ENCODE measurements at places on chromosomes 2 and 18.

- no peak for DNase-seq
Observed at GRCh38 chr2:29562896-29563295, 358.5 kb downstream of the ALK start.

- DNase-seq = no peak
Observed at GRCh38 chr2:120904379-120904778, 168.7 kb downstream of the GLI2 start.

GRCh38 chr2:63665846-63666475 is 77.2 kb downstream of the MDH1 start:
- DNase-seq = no peak

DNA sequence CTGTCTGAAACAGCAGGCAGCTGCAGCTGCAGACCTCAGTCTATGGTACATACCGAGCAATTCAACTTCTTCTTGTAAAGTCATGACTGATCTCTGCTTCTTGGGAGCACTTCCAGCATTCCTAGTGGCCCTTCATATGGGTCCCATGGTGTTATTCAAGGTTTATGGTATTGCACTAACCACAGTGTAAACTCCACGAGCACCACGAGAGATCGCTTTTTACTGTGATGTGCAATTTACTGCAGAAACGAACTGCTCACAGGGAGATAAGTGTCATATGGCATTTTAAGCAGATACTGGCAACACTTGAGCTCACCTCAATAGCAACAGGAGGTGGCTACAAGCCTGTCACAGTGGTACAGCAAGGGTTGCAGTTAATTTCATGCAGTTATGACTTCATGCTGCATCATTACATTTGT is 38.6 kb upstream of the SH3BP4 start:
- no peak for DNase-seq

DNA sequence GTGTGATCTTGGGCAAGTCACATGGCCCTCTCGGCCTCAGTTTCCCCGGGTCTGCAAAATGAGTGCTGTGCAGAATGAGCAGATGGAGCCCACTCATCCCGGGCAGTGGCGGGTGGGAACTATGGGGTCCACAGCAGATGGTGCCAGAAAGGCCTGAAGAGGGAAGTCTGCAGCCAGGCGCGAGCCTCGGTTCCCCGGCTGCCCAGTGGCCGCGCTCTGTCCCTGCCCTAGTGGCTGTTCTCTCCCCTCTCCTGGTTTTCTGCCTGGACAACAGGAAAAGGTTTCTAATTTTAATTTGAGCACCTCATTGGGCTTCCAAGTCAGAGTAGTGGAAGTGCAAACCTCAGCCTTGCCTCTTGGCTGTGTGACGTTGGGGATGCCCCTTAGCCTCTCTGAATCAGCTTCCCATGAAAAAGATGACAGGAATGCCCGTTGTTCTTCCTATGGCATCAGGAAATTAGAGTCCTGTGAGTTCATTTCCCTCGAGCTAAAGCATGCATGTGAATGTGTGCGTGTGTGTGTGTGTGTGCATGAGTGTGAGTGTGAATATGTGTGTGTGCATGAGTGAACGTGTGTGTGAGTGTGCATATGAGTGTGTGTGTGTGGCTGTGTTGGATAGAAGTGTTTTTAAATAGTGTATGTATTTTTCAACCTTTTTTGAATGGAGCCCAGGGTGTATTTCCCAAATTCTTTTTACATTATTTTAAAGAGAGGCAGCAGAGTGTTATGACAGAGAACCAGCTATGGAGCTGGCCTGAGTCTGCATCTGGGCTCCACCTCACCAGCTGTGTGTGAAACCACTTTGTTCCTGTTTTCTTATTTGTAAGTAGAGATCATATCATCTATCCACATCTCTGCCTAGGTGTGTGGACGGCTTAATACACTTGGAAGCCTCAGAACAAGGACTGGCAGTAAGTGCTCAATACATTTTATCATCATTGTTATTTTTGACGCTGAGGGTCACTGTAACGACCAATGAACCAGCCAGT is 41.3 kb downstream of the RRM2 start:
- no peak for DNase-seq

GRCh38 chr18:3689986-3690763 is 240.2 kb downstream of the TGIF1 start:
- no peak for DNase-seq

DNA sequence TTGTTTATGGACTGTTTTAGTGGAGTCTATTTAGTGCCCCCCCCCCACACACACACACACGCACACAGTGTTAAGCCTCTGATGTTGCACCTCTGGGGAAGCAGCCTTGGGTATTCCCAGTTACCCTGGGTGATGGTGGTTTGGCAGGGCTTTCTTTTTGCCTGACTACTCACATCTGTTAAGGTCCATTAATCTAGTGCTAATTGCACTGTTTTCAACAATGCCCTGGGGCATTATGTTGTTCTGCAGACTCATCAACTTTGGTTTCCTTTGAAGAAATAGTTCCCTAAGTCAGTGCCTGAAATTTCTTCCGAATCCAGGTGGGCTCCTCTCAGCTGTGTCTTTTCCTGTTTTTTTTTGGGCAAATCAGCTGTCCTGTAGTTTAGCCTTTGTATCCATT is 34.7 kb downstream of the SPOPL start:
- DNase-seq = no peak

DNA sequence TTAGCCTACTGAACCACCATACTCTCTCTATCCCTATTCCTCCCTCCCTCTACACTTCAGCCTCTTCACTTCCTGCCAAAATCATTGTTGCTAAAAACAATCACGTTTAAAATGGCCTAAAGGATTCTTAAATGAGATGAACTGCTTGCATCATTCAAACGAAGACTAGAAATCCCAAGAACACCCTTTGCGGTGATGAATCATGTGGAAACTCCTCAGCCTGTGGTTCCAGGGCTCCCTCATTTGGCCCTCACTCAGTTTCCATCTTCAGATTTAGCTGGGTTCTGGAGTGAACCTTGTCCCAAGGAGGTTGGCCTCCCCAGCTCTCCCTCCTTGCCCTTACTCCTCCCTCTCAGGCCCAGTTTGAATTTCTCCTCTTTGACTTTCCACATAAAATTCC is 125.6 kb upstream of the CDC42EP3 start:
- DNase-seq = no peak

- no peak for DNase-seq
Observed at GRCh38 chr2:45975752-45976517, 321.3 kb upstream of the EPAS1 start.

DNA sequence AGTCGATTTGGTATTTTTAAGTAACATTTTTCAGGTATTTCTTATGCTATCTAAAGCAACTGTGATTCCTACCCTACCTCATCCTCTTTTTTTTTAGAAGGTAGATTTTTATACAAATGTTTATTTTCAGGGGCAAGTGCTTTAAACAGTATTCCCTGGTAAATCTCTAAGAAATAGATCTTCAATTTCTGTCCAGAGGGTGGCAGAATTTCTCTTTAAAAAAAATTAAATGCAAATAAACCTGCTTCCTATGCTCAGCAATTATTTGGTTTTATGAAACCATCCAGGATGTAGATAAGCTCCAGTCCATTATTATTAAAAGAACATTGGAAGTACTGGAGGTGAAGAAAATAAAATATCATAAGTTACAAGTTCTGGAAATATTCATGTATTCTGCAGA is 191.9 kb downstream of the MYO3B start:
- no peak for DNase-seq

DNA sequence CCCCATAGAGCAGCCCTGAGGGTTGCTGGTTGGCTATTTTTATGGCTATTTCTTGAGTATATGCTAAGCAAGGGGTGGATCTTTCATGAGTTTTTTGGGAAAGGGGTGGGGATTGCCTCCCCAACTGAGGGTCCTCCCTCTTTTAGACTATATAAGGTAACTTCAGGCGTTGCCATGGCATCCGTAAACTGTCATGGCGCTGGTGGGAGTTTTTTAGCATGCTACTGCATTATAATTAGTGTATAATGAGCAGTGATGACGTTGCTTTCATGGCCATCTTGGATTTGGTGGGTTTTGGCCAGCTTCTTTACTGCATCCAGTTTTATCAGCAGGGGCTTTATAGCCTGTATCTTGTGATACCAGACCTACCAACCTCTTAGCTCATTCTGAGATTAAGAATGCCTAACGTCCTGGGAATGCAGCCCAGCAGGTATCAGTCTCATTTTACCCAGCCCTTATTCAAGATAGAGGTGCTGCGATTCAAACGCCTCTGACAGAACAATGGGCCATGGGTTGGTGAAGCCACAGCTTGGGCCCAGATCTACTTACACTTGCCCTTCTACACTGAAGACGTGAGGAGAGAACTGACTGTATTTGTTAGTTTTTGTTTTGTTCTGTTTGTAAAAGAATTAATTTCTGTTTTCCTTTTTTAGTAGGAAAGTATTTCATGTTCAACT is 53.8 kb upstream of the TMEM163 start:
- no peak for DNase-seq

DNA sequence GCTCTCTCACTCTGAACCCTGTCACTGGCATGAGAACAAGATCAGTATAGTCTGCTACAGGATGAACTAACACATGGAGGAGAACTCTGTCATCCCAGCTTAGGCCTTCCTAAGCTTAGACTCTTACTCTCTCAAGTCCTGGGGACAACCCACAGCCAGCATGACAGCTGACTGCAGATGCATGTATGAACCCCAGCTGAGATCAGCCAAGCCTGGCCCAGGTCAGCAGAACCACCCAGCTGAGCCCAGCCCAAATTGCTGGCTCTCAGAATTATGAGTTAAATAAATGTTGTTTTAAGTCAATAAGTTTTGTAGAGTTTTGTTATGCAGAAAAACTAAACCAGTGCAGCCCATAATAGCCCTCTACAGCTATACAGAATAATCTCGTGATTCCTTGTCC is 287.3 kb downstream of the TNS1 start:
- no peak for DNase-seq

DNA sequence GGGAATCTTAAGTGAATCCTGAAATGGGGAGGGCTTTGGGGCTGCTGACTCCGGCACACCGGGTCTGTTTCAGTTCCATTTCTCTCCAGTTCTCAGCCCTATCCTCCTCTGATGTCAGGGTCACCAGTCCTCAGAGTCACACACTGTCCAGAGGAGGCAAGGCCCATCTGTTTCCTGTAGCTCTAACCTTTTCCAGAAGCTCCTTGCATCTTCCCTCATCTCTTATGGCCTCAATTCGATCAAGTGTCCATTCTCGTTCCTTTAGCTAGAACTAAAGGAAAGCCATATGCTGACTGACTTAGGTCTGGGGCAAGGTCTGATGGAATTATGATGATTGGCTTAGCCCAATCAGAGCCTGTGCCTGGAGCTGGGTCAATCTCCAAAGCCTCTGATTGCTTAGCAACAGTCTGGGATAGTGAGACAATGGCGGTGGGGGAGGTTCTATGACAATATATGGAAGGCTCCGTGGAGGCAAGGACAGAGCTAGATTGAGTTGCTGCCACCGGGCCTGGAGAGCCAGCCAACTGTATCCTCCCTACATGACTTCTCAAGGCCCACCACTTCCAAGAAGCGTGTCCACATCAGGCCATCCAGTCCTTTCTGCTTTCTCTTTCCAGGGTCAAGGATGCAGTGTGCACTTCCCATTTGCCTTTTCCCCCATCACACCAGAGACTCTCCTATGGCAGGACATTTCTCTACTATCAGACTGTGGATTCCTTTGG is 5.2 kb downstream of the ANKRD53 start:
- DNase-seq = no peak

DNA sequence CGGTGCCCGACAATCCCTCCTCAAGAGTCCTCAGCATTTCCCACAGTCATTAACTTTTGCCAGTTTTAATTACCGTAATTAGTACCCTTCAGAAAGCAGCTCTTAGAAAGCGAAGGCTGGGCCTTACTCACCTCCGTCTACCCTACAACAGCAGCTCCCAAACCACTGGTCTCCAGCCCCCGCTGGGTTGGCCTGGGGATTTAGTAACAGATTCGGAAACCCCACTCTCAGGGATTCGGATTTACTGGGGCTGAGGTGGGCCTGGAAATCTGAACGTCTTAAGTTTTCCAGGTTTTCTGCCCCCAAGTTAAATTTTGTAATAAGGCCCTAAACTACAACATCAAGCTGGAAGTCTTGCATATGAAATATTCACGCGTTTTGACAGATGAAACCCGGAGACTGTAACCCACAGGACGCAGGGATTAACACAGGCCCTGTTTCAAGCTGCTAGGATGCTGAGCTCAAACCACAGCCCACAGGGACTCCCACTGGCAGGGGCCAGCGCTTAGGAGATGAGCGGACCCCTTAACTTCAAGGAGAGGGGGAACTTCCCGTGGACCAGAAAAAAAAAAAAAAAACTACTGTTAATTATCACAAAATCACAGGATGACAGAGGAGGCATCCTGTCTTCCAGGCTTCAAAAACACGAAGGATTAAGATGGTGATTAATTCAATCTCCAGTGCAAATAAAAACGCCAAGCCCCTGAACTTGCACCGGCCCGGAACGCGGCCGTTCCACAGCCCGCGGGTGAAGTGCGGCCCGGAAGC is 985 bp downstream of the ILKAP start:
- DNase-seq = peak; percentile 27

DNA sequence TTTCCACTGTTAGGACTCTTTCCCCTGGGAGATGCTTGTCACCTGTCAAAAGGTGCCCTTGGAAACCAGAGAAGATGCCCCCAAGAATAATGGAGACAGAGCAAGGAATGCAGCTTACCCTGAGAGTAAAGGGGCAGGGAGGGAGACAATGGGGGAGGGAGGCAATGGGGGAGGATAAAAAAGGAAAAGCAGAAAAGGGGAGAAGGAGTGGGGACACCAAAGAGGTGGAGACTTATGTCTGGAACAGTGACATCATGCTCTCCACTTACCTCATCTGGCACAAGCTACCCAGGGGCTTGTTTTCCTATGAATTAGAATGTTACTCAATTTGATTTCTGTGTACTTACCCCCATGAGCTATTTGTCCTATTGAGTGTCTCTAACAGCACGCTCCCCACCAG is 67.9 kb downstream of the MRO start:
- no peak for DNase-seq

DNA sequence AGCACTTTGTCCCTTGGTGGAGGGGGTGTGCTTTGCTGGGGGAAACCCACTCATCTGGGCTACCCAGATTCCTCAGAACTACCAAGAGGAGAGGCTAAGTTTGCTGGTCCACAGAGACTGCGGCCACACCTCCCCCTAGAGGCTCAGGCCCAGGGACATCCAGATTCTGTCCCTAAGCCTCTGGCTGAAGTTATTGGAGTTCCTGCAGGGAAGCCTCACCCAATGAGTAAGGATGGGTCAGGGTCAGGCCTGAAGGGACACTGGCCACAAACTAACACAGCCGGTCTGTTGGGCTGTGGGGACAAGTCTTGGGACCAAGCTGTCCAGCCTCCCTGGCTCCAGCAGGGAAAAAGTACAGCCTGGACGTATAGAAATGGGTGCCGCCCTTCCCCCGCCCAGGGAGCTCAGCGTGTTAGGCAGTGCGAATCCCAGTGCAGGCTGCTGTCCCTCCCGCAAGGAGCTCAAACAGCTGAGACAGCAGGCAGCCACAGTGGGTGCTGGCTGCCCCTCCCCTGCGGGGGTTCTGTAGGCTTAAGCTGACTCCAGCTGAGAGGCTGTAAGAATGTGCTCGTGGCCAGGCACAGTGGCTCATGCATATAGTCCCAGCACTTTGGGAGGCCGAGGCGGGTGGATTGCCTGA is 86.9 kb upstream of the ARL5A start:
- DNase-seq = no peak

GRCh38 chr2:203880557-203881125 is 13.1 kb downstream of the CTLA4 start:
- DNase-seq = no peak

GRCh38 chr2:68743531-68743930 is 8.9 kb downstream of the ARHGAP25 start:
- DNase-seq = peak; percentile 4

GRCh38 chr18:50792885-50793284 is 26.9 kb downstream of the MRO start:
- no peak for DNase-seq
